Stimulated activated CD8-positive, alpha-beta memory T cell treated with anti-CD3 and anti-CD28 coated beads, Interleukin-2, amount 100 ng/mL, for 48 hours (primary cell): ENCODE measurements at places on chromosomes 4 and X.

DNA sequence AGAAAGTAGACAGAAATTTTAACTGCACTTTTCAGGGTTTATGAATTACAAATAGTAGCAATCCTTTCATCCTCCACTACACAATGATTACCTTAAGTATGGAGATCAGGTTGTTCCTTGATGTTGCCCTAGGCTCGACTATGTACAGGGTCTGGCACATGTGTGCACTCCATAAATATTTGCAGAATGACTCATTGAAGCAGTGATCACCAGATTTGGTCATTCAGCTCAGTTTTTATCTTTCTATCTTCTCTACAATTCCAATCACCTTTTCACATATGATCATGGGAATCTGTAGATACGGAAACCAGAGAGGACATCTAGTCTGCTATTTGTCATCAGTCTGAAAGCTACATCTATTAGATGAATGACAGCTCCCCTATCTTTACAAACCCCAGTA, 171.7 kb upstream of the HCCS start:
- no peak for DNase-seq

- DNase-seq: no peak
Observed at GRCh38 chr4:149795256-149795655, 20.4 kb downstream of the IQCM start.

GRCh38 chr4:141238186-141238585, 17.5 kb downstream of the ZNF330 start:
- DNase-seq: no peak

GRCh38 chr4:119559044-119559647, 69.5 kb downstream of the PDE5A start:
- no peak for DNase-seq

- DNase-seq: no peak
Observed at GRCh38 chr4:95084584-95084983, 326.8 kb downstream of the BMPR1B start.

DNA sequence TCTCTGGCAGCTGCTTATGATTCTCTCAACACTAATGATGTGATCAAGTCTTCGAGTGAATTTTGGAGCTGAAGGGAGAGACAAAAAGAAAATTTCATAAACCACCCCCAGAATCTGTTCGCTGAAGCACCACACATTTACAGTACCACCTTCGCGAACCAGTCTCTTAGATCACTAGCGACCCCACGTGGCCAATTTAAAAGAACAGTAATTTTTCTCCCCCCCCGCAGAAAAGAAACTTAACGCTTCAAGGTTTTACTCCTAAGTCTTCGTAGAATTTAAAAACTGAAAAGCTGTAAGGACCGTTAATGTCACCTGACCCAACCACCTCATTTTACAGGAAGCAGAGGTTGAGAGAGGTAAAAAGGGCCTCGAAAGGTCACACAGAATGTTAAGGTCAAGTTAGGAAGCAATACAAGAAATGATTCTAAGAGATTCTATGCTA, 187.5 kb downstream of the QDPR start:
- DNase-seq: peak; percentile 12

GRCh38 chr4:60729194-60729593, 470.9 kb upstream of the ADGRL3 start:
- DNase-seq: no peak

- DNase-seq: no peak
Observed at GRCh38 chrX:545452-545885, 85.1 kb upstream of the SHOX start.

DNA sequence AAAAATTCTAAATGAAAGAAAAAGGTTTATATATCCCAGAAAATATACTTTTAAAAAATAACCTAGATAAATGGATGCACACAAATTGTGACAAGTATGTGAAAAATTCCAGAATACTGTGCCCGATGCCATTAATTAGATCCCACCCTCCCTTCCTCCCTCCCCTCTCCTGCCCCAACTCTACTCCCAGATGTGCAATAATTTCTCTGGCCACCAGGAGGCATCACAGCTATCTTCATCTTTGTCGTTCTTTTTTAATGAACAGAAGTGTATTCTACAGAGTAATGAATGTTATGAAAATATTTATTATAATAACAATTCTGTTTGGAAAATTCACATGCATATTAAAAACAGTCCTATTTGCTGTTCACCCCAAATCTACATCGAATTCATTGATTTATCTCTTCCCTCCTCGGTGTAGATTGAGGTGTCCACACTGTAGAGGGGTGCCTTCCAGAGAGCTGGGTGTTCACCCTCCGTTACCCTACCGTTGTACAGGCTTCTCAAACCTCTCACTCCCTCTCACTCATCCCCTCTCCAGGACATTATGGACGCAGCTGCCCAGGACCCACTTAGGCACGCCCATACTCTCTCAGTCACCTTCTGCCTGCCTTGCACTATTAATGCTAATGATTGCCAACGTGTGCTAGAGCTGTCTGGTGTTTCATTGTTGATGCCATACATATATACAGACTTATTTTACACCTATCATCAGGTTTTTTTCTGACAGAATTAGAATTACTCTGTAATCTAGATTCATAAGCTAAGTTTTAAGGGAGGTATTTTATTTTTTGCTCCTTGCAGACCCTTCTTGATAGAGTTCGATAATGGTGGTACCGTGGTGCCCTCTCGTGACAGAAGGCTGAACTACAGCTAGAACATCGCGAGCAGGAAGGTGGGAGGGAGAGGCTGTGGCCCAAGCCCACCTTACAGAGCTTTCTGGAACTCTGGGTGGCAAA, 14.1 kb downstream of the RAB40AL start:
- peak; percentile 36 for DNase-seq

GRCh38 chr4:147479786-147480185, 1.1 kb upstream of the EDNRA start:
- no peak for DNase-seq

- DNase-seq: no peak
Observed at GRCh38 chrX:122579526-122579925, 604.6 kb upstream of the GRIA3 start.

DNA sequence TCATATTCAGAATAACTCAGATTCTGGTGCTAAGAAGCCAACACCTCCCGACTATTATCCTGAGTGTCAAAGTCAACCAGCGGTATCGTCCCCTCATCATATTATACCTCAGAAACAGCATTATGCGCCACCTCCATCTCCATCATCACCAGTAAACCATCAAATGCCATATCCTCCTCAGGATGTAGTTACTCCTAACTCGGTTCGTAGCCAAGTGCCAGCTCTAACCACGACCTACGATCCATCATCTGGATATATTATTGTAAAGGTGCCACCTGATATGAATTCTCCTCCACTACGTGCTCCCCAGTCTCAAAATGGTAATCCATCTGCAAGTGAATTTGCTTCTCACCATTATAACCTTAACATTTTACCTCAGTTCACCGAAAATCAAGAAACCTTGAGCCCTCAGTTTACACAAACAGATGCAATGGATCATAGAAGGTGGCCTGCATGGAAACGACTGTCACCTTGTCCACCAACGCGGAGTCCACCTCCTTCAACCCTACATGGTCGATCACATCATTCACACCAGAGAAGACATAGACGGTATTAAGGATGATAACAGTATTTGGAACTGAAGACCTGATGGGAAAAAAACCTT, 1.1 kb downstream of the CBLL2 start:
- no peak for DNase-seq

GRCh38 chrX:42708222-42708621, 69.7 kb downstream of the PPP1R2C start:
- DNase-seq: no peak

GRCh38 chr4:5158825-5159224, 107.5 kb downstream of the STK32B start:
- DNase-seq: no peak

GRCh38 chrX:10393899-10394298, 226.5 kb downstream of the MID1 start:
- no peak for DNase-seq

DNA sequence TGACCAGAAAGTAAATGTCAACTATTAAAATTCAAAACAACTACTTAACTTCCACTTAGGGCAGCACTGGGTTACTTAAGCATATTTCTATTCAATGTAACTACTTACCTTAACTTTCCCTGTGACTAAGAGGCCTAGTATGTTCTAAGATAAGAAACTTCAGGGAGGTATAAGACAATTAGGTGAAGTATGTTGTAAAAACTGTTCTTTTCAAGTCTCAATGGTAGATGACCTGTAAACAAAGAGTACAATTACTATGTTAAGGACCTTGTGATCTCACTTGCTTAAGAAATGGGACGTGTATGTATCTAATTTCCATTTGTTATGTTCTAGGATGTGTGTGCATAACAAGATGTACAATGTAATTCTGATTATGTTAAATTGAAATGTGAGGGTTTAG, 960.5 kb downstream of the CCSER1 start:
- no peak for DNase-seq

DNA sequence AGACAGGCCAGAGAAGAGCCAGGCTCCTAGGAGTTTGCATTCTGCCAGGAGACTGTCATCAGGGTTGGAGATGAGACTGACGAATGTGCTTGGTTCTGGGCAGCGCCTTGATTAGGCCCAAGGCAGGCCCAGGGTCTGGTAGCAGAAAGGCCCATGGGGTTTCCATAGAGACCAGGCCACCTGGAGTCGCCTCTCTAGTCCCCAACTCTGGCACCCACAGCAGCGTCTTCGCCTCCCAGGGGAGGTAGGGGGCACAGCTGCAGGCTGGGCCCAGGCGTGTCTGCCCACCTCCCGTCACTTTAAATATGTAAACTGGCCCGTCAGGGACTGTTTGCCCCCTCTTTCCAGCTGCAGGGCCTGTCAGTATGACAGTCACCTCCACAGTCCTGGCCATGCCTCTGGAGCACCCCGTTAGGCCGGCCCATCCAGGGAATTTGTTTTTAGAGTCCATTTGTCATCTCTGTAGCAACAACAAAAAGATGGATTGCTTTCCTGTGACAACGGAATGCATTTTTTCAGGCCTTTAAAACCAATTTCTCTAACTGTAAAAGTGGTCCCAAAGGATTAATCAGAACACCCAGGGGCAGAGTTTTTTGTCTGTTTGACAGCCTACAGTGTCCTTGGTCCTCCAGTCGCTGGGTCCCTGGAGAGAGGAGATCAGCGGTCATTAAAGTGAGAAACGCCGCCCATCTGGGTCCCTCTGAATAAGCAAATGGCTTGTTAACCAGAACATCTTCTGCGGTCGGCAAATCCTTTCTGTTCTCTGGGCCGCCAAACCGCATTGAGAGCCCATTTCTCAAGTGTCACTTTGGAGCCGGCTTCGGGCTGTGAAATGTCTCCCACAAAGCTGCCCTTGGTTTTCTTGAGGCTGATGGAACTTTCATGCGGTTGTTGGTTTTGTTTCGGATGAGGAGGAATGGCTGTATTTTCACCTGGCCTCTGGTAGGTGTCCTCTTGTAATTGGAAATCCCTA, 153.0 kb upstream of the PSAPL1 start:
- no peak for DNase-seq

DNA sequence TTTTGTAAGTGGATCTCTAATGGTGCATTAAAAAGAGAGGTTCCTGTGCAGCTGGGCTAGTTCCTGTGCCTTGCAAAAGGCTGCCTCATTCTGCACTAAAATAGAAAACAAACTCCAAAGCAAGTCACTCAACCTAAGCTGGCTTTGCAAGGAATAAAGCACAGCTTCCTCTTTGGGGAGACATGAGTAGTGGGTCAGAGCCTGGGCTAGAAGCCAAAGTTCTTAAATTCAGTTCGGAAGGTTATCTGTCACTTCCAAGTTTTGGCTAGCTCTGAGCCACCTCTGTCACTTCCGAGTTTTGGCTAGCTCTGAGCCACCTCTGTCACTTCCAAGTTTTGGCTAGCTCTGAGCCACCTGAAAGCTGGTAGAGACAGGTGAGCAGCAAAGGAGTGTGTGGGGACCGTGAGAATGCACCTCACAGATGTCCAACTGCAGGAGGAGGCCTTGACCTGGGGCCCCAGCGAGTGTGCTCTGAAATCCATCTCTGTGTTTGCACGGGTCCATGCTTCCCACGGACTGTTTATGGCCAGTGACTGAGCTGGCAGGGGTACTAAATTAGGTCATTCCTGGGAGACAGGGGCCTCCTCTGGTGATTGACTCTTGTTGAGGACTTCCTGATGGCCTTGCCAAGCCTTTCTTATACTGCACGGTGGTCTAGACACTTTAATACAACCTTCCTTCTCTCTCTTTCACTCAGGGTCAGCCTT, 36.4 kb upstream of the MAMLD1 start:
- DNase-seq: no peak

GRCh38 chr4:11724731-11725130, 296.0 kb upstream of the HS3ST1 start:
- DNase-seq: no peak

DNA sequence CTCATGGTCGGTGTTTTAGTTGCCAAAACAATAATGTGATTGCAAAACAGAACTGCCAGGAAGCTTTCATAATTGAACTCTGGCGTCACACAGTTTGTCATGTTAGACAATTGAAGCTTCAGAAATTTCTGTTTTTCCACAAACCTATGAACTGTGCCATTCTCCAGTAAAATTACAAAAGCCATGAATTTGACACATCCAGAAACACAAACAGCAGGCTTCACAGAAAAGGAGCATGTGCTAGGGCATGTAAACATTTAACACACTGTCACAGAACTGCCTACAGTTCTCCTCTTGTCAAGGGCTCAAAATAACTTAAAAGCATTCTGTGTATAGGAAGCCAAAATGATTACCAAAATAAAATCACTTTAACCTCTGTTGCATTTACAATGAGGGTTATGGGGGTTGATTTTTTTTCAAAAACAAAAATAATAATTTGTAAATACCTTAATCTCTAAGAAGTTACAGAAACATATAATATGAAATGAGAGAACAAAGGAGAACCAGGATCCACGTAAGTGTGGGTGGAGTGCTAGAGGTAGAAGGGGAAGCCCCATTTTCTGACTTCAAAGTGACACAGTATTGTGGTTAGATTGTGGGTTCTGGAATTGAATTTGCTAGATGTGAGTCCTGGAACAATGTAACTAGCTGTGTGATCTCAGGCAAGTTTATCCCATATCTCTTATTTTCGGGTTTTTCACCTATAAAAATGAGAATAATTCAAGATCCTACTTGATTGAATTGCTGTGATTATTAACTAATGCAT, 295.0 kb downstream of the CENPC start:
- no peak for DNase-seq

GRCh38 chrX:119237562-119237942, 1.5 kb downstream of the PGRMC1 start:
- DNase-seq: no peak

- no peak for DNase-seq
Observed at GRCh38 chr4:151291485-151291884, 14.5 kb downstream of the PRSS48 start.

DNA sequence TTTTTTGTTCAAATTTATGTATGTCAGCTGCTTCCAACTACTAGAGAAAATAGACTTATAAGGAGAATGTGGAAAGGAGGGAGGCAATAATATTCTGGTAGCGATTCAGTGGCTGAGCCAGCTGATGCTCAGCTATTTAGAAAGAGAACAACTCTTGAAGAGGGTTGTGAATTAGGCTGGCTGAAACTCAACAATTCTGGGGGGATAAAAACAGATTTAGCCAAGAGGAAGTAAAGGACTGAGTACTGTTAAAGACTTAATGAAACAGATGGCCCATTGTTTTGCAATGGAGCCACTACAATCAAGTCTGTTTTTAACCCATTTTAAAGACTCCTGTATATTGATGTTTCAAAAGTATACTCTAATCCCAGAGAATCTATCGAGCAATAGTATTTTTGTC, 1058.9 kb downstream of the C4orf33 start:
- no peak for DNase-seq

- no peak for DNase-seq
Observed at GRCh38 chr4:16205298-16206164, 20.7 kb downstream of the TAPT1 start.

GRCh38 chr4:54586320-54586955, 71.3 kb upstream of the KIT start:
- DNase-seq: no peak

- no peak for DNase-seq
Observed at GRCh38 chrX:118655561-118656246, 71.7 kb upstream of the IL13RA1 start.

GRCh38 chr4:10180927-10181744, 64.5 kb upstream of the WDR1 start:
- DNase-seq: no peak
